Muscle of leg (tissue), 16 donors: ENCODE measurements at places on chromosomes 1 and 21. TPM values are rescaled to one million over a fixed set of nuclear protein-coding genes. Genes with fewer than 3 reads are reported as not detected.

Gene GBP7
- 0.04 TPM for total RNA-seq

Gene FMO5
- 1.0 TPM for total RNA-seq

Gene CLCA1
- total RNA-seq = not detected

Gene FCRL6
- total RNA-seq = not detected

Gene ABCD3
- total RNA-seq = 25.4 TPM

- no peaks in the 10 kb centered on the region for H3K36me3 ChIP-seq
- H3K27me3 ChIP-seq = no peaks in the 10 kb centered on the region
- peaks cover 17% of the 10 kb centered on the region for H3K4me1 ChIP-seq
- no peak overlapping the region for H3K4me3 ChIP-seq
These were observed 9.2 kb upstream of the ENAH start for GRCh38 chr1:225662155-225662554.

- H3K27ac ChIP-seq = no peak overlapping the region
- peaks cover 7% of the 10 kb centered on the region for H3K4me1 ChIP-seq
- peak overlapping the region; percentile 39 for H3K4me3 ChIP-seq
- H3K27me3 ChIP-seq = peaks cover 33% of the 10 kb centered on the region
These were observed 611 bp upstream of the ZSWIM5 start for GRCh38 chr1:45206808-45207623.

- no peaks in the 10 kb centered on the region for H3K27me3 ChIP-seq
- no peaks in the 10 kb centered on the region for H3K36me3 ChIP-seq
- H3K27ac ChIP-seq = no peak overlapping the region
- peak; percentile 75 for DNase-seq
- peaks cover 5% of the 10 kb centered on the region for H3K4me1 ChIP-seq
- no peak overlapping the region for H3K4me3 ChIP-seq
These were observed 57.7 kb downstream of the NMNAT2 start for GRCh38 chr1:183360473-183360872.

DNA sequence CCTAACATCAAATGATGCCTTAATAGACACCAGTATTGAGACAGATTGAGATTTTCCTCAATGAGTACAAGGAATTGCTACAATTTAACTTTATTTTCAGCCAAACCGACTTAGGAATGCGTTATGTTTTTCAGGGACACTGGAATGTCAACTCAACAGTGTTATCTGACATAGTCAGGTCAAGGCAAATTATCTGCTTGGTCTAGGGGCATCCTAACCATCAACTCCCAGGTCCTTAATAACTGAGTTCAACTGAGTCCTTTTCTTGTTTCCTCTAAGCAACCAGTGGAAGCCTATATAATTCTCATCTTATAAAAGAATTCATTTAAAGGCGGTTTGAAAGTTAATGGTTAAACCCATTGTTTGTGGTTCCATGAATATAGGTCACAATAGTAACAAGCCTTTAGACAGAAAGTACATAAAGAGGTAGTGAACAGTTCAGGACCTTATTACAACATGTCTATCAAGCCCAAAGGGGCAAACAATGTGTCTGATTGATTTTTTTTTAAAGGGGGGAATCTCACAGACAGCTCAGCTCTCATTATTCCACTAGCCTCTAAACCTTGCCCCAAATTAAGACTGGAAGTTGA, 32.3 kb upstream of the NR5A2 start:
- no peak overlapping the region for H3K4me3 ChIP-seq
- no peaks in the 10 kb centered on the region for H3K27me3 ChIP-seq
- no peak for DNase-seq
- no peaks in the 10 kb centered on the region for H3K36me3 ChIP-seq

GRCh38 chr1:109490029-109490933, 3.6 kb upstream of the CYB561D1 start:
- H3K27me3 ChIP-seq = no peaks in the 10 kb centered on the region
- no peak overlapping the region for H3K4me3 ChIP-seq
- H3K4me1 ChIP-seq = peaks cover 26% of the 10 kb centered on the region

DNA sequence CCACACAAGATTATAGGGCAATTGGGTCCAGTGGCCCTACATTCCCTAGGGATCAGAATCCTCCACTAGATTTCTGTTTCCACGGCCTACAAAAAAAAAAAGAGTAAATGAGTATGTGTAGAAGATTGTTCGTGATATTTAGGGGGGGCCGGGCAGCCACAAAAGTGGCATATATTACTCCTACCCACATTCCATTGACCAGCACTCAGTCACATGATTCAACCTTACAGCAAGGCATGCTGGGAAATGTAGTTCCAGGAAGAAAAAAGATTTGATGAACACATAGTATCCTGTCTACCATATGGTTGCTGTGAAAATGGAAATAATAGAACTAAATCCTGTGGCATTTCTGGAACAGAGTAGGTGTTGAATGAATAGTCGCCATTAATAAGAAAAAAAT, 43.4 kb upstream of the GJB5 start:
- peaks cover 20% of the 10 kb centered on the region for H3K4me1 ChIP-seq
- no peak overlapping the region for H3K4me3 ChIP-seq
- no peaks in the 10 kb centered on the region for H3K36me3 ChIP-seq
- no peaks in the 10 kb centered on the region for H3K27me3 ChIP-seq

- no peaks in the 10 kb centered on the region for H3K36me3 ChIP-seq
- DNase-seq = no peak
- peaks cover 10% of the 10 kb centered on the region for H3K4me1 ChIP-seq
- no peak overlapping the region for H3K4me3 ChIP-seq
- H3K27me3 ChIP-seq = no peaks in the 10 kb centered on the region
- no peak overlapping the region for H3K27ac ChIP-seq
These were observed 178.3 kb downstream of the CACNA1E start for GRCh38 chr1:181661569-181661968.

DNA sequence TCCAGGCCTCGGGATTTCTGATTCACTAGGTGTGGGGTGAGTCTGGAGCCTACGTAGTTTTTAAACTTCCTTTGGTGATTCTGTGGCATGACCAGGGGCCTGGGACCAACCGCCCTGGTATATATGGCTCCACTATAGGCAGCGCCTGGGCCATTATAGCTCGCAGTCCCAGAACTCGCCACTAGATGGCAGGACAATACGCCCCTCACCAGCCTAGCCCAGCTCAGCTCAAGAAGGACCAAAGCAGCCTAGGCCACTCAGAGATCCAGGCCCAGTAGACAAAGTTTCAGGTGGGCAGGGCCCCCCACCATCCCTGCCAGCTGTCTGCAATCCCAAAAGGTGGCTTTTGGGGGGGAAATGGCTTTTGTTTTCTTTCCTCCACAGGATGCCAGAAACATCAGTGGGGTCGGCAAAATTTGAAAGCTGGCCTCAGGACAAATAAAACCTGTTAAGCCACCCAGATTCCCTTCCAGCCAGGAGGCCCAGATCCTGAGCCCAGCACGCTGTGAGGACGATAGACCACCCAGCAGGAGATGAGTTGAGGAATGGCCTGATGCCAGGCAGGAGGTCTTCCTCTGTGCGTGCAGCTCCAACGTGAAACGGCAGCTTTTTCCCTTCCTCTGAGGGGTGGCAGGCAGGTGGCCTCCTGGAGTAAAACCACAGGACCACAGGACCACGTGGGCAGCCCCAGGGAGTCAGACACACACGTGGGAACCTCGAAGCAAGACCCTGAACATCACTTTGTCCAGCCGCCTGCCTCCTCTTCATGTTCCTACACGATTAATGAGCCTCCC, 24.8 kb upstream of the TMEM51 start:
- peak; percentile 76 for DNase-seq
- no peaks in the 10 kb centered on the region for H3K36me3 ChIP-seq
- H3K4me3 ChIP-seq = no peak overlapping the region
- no peaks in the 10 kb centered on the region for H3K4me1 ChIP-seq
- H3K27me3 ChIP-seq = no peaks in the 10 kb centered on the region

- no peak overlapping the region for H3K27ac ChIP-seq
- no peak overlapping the region for H3K4me3 ChIP-seq
- H3K27me3 ChIP-seq = no peaks in the 10 kb centered on the region
- no peaks in the 10 kb centered on the region for H3K36me3 ChIP-seq
These were observed 607.4 kb upstream of the TMPRSS15 start for GRCh38 chr21:19010996-19011395.
